LoVo (cell line): ENCODE measurements at places on chromosomes 5 and 9.

GRCh38 chr9:38183994-38184568, 115.1 kb upstream of the SHB start:
- DNase-seq, result no peak

- no peak for DNase-seq
These were observed 28.4 kb downstream of the GZMK start for GRCh38 chr5:55052383-55052931.

GRCh38 chr9:98105006-98105405, 14.0 kb downstream of the TRIM14 start:
- no peak for DNase-seq

DNA sequence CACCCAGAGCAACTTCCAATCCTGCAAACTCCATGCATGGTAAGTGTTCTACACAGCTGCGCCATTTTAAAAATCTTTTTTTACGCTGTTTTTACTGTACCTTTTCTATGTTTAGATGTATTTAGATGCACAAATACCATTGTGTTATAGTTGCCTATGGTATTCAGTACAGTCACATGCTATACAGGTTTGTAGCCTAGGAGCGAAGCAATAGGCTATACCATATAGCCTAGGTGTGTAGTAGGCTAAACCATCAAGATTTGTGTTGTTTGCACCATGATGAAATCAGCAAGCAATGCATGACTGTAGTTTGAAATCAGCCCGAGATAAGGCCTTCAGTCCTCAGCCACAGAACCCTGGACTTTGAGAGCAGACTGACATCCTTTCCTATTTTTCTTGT, 101.2 kb downstream of the LIX1 start:
- no peak for DNase-seq

- DNase-seq, result no peak
These were observed 34.4 kb upstream of the RNU6ATAC start for GRCh38 chr9:134198791-134199190.

DNA sequence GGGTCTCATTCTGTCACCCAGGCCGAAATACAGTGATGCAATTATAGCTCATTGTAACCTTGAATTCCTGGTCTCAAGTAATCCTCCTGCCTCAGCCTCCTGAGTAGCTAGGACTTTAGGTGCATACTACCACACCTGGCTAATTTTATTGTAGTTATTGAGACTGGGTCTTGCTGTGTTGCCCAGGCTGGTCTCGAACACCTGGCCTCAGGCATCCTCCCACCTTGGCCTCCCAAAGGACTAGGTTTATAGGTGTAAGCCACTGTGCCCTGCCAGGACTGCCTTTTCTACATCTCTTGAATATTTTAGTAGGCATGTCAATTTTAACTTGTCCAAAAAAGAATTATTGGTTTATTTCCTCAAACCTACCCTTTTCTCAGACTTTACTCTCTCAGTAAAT, 16.9 kb downstream of the DENND4C start:
- no peak for DNase-seq

- DNase-seq, result no peak
These were observed 50.9 kb upstream of the PCA3 start for GRCh38 chr9:76713381-76713780.

DNA sequence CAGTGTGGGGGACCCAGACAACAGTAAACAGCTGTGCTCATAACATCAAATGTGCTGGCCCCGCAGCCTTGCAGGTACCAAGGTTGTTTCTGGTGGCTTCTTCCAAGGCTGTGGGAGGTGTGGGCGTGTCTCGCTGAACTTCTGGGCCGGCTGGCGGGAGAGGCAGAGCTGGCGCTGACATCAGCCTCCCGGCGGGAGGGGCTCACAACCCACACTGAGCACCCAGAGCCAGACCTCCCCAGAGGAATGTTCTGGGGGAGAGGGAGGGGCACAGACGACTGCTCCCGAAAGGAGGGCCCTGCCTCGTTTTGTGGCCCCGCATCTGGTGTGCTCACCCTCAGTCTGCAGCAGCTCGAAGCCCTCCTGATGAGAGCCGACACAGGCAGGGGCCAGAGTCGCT, 6.9 kb upstream of the SLC12A7 start:
- no peak for DNase-seq

- no peak for DNase-seq
These were observed 54.1 kb downstream of the ZNF608 start for GRCh38 chr5:124692324-124692723.

DNA sequence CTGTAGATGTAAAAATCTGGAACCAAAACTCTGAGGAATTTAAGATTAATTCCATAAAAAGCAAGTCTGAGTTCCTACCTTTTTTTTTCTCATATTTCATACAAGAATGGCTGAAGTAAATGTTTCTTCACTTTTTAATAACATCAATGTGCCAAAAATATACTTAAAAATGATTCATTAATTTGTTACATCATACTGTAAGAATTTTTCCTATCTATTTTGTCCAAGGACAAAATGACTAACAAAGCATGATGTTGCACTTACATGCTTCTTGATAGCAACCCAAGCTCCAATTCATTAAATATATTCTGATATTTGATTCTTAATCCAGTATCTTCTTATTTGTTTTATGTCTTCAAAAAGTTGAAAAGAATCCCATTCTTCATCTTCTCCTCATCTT, 988.3 kb downstream of the TLE1 start:
- no peak for DNase-seq

DNA sequence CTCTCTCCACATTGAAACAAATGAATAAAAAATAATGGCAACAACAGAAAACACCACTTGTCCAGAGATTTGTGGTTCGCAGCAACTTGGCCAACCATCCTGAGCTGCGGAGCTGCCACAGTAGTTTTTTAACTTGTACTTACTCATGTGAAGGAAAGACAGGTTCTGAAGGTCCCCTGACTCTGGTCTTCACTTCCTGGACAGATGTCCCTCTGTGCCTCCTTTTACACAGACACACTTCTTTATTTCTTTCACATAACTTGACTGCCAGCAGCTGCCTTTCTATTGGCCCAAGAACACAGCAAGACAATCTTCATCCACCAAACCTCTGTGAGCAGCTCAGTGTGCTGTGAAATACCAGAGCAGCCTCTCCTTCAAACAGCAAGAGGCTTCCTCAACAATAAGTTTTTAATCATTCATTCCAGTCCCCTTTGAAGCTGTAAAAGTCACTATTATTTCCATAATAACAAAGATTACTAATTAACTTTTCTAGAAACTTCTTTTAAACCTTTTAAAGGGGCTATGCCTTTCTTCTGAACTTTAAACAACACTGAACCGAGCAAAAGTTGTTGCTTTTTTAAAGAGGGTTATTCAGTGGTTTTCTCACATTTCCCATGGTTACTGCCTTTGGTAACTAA, 198.7 kb downstream of the NR2F1-AS1 start:
- no peak for DNase-seq

GRCh38 chr5:59099270-59099994, 516.6 kb downstream of the RAB3C start:
- peak; percentile 52 for DNase-seq

DNA sequence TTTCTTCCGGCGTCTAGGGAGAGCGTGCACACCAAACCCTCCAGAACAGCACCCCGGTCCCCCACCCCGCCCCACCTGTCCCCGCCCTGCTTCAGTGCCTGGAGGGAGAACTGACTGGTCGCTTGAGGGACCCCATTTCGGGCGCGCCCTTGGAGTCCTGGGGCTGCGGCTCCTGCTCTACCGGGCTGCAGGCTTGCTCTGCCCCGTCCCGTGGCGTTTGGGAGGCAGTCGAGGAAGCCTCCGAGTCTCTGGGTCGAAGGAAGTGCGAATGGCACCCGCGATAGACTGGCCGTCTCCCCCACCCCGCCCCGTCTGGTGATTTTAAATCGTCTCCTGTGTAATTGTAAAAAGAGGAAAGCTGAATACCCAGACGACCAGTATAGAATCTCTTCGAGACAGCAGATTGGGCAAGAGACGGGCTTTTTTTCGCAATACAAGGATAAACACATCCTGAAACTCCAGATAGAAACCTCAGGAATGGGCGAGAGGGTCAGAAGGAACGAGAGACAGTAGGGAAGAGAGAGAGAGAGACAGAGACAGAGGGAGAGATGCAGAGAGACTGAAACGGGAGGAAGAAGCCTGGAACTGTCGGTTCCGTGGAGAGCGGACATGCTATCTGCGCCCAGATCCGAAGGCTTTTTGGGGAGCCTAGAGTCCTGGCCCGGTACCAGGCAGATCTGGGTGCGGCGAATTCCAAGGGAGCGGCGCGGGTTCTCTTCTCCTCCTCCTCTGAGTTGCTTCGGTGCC, 9.9 kb downstream of the PRDM6 start:
- DNase-seq, result no peak

GRCh38 chr9:91060520-91061343, 259.1 kb downstream of the SYK start:
- DNase-seq, result peak; percentile 85

- no peak for DNase-seq
These were observed 11.3 kb upstream of the GRHPR start for GRCh38 chr9:37410969-37411785.

GRCh38 chr5:117945258-117945657, 1043.1 kb downstream of the DTWD2 start:
- DNase-seq, result no peak

- no peak for DNase-seq
These were observed 10.5 kb downstream of the EXD3 start for GRCh38 chr9:137412431-137412830.

DNA sequence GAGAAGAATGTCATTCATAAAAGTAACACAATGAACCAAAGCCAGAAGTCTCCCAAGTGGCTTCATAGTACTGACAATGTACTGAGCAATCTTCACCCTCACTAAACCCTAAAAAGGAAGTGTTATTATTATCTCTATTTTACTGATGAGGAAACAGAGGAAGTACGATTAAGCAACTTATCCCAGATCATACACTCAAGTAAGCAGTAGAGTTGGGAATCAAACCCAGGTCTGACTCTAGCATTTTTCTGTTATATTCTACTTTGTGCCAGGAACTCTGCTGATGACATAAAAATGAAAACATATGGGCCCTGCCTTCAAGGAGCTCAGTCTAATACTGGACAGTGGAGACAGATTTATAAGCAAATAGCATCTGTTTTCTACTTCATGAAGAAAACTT, 109.2 kb downstream of the RAPGEF6 start:
- no peak for DNase-seq

DNA sequence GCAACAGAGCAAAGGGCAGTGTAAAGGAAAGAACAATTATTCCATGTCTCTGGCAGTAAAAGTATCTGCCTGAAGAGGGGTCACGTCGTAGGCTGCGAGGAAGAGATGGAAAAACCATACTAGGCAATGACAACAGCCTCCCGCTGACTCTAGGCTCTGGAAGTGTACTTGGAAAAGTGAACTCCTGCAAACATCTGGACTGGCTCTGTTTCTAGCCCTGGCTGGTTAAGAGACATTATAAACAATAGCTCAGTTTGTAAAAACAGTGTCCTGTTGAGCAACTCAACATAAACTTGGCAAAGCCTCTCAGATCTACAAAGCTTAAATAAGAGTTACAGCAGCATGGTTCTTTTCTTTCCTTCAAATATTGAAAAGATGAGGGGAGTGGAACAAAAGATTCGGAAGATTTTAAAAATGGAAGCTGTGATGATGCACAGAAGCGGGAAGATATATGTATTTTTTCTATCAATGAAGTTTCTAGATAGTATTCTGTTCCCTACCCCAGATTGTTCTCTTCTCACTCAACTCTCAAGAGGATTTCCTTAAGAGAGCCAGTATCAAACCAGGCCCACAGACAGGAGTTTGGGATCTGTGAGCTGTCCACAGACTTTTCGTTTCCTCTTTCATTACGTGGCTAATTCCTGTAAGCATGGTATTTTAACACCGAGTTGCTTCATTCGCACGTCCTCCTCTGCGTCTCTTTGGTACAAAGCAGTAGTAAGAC, 79.4 kb downstream of the SPTLC1 start:
- no peak for DNase-seq

DNA sequence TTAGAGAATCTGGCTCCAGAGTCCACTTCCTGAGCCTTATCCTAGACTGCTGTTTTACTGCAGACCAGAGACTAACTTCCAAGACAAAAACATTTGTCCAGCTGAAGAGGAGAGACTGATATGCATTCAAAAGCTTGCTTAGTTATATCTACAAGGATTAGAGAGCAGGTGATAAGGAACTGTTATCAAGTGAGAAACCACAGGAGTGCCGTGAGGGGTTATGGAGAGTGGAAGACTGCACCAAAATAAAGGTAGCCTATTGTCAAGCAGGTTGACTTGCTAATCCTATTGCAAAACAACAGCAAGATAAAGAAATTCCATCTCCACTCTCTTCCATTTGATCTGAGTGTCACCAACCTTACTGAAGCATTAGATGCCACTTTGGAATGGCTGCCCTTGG, 139.1 kb downstream of the SCAMP1 start:
- no peak for DNase-seq

DNA sequence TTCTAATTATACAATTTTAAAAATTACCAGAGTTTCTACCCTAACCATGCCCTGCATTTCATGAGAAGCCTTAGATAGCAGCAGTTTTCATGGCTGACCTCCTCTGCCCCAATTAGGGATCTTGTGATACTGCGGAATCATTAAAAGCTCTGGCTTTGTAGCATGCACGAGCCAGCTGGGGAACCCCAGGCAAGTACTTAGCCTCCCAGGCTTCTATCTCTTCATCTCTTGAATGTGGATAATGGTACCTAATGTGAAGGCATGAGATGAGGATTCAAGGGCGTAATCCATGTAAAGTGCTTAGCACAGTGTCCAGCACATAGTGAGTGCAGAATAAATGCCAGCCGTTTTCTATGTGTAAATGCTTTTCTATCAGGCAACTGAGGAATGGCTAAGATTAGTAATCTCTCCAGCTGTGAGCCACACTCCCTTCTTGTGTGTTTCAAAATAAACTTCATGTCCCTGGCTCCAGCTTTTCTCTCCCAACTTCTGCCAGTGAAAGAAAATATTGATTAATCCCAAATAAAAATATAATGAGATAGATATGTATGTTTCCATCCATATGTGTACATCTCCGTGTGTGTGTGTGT, 88.4 kb downstream of the APBA1 start:
- no peak for DNase-seq

DNA sequence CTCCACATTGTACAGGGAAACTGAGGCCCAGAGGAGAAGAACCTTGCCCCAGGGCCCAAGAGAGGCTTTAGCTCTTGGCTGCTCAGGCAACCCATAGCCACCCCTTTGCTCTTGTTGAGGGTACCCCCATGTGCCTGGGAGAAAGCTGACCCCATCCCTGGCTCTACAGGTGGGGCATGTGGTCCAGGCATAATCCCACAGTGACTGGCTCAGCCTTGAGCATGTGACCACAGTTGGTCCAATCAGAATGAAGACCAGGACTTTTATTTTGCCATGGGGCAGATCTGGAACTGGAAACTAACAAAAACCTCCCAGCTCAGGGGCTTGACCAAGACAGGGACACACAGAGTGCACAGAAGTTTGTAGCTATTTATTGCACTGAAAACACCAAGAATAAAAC, 29.3 kb downstream of the SLC6A7 start:
- DNase-seq, result no peak

GRCh38 chr5:12125895-12126294, 221.6 kb upstream of the CTNND2 start:
- DNase-seq, result no peak

DNA sequence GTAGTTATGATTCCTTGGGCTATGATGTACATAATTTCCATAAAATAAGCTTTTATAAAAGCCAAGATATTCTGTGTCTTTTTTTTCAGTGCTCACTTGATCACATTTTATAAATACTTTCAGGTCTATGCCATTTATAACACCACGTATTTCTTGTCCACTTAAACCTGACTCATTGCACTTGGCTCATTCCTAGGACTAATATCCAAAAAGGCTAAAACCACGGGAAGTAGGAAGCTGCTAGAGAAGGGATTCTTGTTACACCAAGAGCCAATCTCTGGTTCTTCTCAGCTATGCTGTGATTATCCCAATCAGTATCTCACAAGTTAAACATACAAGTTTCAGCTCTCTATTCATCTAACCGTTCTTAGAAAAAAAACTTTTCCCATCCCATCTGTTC, 80.4 kb upstream of the CDH6 start:
- no peak for DNase-seq
